ENCODE measurements at places on chromosomes 3 and 15.

GRCh38 chr3:143090486-143090885 lies 29.1 kb upstream of the CHST2 start:
- no peak for DNase-seq

GRCh38 chr15:78944202-78944625 lies 632 bp downstream of the CTSH start:
- DNase-seq: no peak

DNA sequence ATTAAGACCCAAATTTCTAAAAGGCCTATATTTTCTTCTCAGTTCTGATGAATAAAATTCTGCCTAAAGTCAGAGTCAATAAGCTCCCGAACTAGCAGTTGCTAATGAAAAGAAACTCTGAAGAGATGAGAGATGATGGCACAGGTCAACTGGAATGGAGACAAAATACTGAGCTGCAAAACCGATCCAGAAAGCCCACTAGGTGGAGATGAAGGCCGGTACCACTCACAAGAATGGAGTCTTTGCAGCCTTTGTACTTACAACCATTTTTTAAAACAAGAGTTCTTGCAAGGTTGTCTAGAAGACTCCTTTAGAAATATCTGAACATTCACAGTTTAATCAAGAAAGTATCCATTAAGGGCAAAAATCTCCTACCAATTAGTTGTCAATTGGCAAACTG lies 119.9 kb upstream of the TJP1 start:
- DNase-seq: no peak

- DNase-seq: no peak
These were observed 108.5 kb upstream of the EPHA6 start for GRCh38 chr3:96705895-96706294.

GRCh38 chr3:53238886-53239285 lies 16.9 kb downstream of the TKT start:
- DNase-seq: no peak
